ENCODE measurements at places on chromosomes 4 and X. TPM values are rescaled to one million over a fixed set of nuclear protein-coding genes. Genes with fewer than 3 reads are reported as not detected.

POF1B gene
- not detected for polyA plus RNA-seq

CLIC2 gene
- polyA plus RNA-seq: 0.08 TPM

SMIM31 gene
- not detected for polyA plus RNA-seq

ESX1 gene
- polyA plus RNA-seq: not detected

CT45A1 gene
- not detected for polyA plus RNA-seq

WWC2 gene
- polyA plus RNA-seq: 17.6 TPM

MRFAP1L1 gene
- 21.3 TPM for polyA plus RNA-seq

GUCY1A1 gene
- not detected for polyA plus RNA-seq

GABRA4 gene
- polyA plus RNA-seq: 0.33 TPM

MAGEB17 gene
- polyA plus RNA-seq: 0.53 TPM

PSAPL1 gene
- 0.03 TPM for polyA plus RNA-seq

RPL10 gene
- 4,127 TPM for polyA plus RNA-seq

ADAMTS3 gene
- polyA plus RNA-seq: 0.99 TPM

IL9R gene
- polyA plus RNA-seq: 0.35 TPM

PRRG1 gene
- 7.4 TPM for polyA plus RNA-seq

C1QTNF7 gene
- not detected for polyA plus RNA-seq

OTUD6A gene
- 0.09 TPM for polyA plus RNA-seq

UCP1 gene
- 0.22 TPM for polyA plus RNA-seq

GC gene
- 0.11 TPM for polyA plus RNA-seq

TLR1 gene
- not detected for polyA plus RNA-seq

TRPC3 gene
- 0.41 TPM for polyA plus RNA-seq

DSPP gene
- not detected for polyA plus RNA-seq

FAM120C gene
- 4.4 TPM for polyA plus RNA-seq

CLGN gene
- polyA plus RNA-seq: 0.63 TPM

GPM6B gene
- polyA plus RNA-seq: 179 TPM

ENPEP gene
- polyA plus RNA-seq: 0.09 TPM

SLITRK2 gene
- 0.14 TPM for polyA plus RNA-seq

CSAG2 gene
- 0.17 TPM for polyA plus RNA-seq

TCEAL6 gene
- not detected for polyA plus RNA-seq

PLAC1 gene
- polyA plus RNA-seq: 1.8 TPM

C4orf51 gene
- not detected for polyA plus RNA-seq

KIT gene
- 10.2 TPM for polyA plus RNA-seq

CXXC4 gene
- polyA plus RNA-seq: 0.60 TPM

C4orf50 gene
- polyA plus RNA-seq: 0.16 TPM

IL13RA2 gene
- polyA plus RNA-seq: not detected

VCX3B gene
- polyA plus RNA-seq: not detected

SPATA4 gene
- polyA plus RNA-seq: not detected

SLC39A8 gene
- 6.4 TPM for polyA plus RNA-seq

MAGEA2 gene
- polyA plus RNA-seq: 1.4 TPM

CPLX1 gene
- 1.3 TPM for polyA plus RNA-seq

TBC1D9 gene
- polyA plus RNA-seq: 0.58 TPM

GAR1 gene
- 9.4 TPM for polyA plus RNA-seq

ZFYVE28 gene
- 3.1 TPM for polyA plus RNA-seq

SLAIN2 gene
- polyA plus RNA-seq: 8.2 TPM

IGFBP7 gene
- polyA plus RNA-seq: 0.25 TPM

ASB11 gene
- not detected for polyA plus RNA-seq

SLC38A5 gene
- polyA plus RNA-seq: 135 TPM
